ENCODE measurements at places on chromosomes 5 and 9.
A peak's percentile ranks its signal among the peaks of the same experiment; 100 is the strongest.

GRCh38 chr9:95488954-95489353 lies 27.8 kb downstream of the PTCH1 start:
- DNase-seq = no peak

DNA sequence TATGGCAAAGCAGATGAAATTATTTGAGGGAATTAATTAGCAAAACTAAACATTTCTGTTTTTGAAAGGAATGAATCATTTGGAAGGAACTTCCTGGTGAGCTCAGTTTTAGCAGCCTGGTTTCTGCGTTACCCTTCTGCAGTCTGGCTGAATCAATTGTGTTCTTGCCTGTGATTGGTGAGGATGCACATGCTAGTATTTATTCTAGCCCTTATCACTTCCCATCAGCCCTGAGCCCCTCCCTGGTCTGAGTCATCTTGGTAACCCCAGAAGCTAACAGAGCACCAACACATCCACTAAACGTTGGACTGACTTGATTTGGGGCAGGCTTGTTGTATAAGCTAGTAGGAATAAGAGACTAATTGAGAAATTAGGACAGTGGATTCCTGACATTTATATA lies 6.6 kb downstream of the TJP2 start:
- no peak for DNase-seq

GRCh38 chr9:107971241-107971640 lies 481.7 kb upstream of the KLF4 start:
- no peak for DNase-seq

DNA sequence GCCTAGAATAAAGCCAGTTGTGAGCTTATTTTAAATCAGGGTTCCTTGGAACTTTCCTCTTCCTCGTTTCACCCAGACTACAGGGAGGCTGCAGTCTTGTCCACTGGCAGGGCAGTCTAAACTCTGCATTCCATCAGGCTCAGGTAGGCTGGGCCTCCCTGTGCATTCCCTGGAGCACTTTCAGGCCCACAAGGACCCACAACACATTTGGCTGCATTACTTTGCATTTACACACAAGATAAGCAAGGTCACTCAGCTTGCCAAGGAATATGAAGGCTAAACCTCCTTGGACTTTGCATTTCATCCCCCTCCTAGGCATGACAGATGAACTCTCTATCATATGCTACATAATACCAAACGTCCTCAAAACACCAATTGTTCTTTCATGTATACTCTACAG lies 104.2 kb downstream of the MARCHF3 start:
- no peak for DNase-seq

GRCh38 chr5:110753600-110753999 lies 14.8 kb downstream of the SLC25A46 start:
- DNase-seq = no peak

GRCh38 chr5:56454219-56454862 lies 221.2 kb upstream of the ANKRD55 start:
- no peak for DNase-seq

DNA sequence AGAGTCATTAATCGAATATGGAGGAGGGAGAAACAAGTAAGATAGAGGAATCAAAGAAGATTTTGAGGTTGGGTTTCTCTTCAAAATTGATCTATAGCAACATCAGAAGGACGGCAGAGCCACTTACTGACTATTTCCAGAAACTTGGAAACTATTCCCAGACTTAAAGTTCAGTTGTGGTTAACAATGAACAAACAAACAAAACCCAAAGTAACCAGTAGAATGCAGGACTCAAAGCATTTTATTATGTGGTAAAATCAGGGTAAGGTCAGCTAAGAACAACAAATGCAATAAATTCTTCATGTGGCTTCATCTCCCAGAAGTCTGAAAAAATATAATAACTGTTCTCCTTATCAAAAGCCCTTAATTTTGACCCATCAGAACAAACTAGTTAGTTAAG lies 54.9 kb upstream of the OSMR start:
- no peak for DNase-seq

DNA sequence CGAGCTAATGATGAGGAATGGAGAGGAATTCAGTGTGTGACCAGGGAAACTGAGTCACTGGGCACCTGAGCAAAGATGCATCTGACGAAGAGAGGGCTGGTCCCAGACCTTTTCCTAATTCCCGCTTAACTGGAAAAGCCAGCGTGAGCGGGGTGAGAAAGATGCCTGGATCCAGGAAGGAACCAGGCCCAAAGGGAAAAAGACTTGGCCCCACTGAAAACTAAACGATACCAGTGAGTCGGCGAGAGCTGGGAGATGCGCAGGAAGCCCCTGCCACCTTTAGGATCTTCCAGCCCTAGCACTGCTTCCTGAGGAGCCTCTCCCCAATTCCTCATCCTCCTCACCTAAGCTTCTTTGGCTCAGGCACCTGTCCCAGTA lies 499 bp upstream of the FCHSD1 start:
- no peak for DNase-seq

- DNase-seq = no peak
These were observed 307.6 kb downstream of the KIAA0825 start for GRCh38 chr5:94310833-94311232.

GRCh38 chr5:68459093-68459809 lies 243.7 kb downstream of the PIK3R1 start:
- no peak for DNase-seq

GRCh38 chr9:81621785-81622259 lies 67.5 kb downstream of the TLE1 start:
- DNase-seq = no peak

DNA sequence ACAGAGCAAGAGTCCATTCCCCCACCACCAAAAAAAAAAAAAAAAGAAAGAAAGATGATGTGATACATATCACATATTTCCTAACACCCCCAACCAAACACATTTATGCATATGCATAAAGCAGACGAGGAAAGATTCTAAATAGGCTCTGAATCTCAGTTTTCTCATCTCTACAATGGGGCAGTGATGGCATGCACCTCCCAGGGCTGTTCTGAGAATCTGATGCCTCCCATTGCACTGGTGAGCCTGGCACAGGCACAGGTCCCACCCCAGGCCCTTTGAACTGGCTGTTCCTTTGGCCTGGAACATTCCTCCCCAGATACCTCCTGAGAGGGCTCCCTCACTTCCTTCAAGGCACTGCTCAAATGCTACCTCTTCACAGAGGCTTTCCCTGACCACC lies 116.5 kb downstream of the C9orf50 start:
- DNase-seq = no peak

- DNase-seq = no peak
These were observed 7.3 kb downstream of the FBP2 start for GRCh38 chr9:94586316-94586715.

- no peak for DNase-seq
These were observed 5.7 kb downstream of the FYB1 start for GRCh38 chr5:39213447-39214207.

DNA sequence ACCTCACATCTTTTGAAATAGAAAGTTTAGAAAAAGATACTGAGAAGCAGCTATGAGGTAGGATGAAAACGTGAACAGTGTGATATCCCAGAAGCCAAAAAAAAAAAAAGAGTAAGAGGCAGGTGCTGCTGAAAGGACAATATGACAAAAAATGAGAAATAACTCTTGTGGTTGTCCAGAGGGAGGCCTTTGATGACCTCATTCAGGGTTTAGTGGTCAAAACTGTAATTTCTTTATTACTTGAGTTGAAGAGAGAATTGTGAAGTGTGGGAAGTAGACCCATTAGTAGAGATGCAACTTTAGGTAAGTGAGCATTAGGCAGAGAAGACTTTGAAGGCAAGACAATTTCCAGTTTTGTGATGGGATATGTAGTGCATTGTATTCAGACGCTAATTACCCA lies 1306.3 kb upstream of the ACO1 start:
- DNase-seq = no peak

GRCh38 chr9:122265149-122265915 lies 650 bp downstream of the MRRF start:
- peak; percentile 38 for DNase-seq

- DNase-seq = no peak
These were observed 1137.8 kb downstream of the CDH18 start for GRCh38 chr5:18850216-18850615.

GRCh38 chr5:169001394-169001793 lies 299.5 kb downstream of the SLIT3 start:
- no peak for DNase-seq

DNA sequence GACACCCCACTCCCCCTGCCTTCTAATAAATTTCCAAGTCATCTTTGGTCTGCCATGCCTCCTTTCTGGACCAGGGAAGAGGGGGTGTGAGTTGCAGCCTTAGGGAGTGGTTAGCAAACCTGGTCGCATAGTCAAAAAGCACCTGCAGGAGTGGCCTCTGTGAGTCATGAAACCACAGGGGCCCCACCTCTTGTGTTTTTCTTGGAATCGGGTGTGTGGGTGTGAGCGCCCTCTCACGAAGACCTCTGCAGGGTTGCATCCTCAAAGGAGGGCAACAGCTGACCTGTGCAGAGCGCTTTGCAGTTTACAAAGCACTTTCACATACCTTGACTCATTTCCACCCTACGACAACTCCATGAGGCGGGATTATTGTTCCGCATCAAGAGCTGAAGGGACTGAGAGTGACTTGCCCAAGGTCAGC lies 36.8 kb upstream of the TEX48 start:
- DNase-seq = no peak

GRCh38 chr9:109912726-109913460 lies 132.9 kb downstream of the PALM2AKAP2 start:
- DNase-seq = no peak

- no peak for DNase-seq
These were observed 170.5 kb downstream of the COL23A1 start for GRCh38 chr5:178419651-178420050.

DNA sequence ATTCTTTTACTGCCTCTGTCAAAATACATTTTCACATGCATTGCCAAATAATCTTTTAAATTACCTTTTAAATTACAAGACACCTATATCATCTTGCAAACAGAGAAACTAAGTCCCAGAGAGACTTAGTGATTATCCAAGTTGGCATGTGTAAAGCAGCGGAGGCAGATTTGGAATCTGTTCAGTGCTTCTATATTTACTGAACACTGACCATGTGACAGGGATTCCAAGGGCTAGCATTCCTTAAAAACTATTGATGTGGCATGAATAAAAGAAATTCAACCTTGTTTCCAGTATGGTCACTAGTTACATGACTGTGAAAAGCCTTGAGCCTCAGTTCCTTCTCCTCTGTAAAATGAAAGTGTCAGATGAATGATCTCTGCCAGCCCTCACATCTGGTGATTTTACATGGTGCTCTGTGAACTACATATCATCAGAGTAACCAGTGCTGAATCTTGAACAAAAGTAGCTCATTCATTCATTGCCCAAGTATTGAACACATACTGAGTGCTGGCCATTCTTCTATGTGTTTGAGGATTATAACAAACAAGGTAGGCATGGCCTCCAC lies 71.9 kb upstream of the PPP1R2B start:
- DNase-seq = no peak

DNA sequence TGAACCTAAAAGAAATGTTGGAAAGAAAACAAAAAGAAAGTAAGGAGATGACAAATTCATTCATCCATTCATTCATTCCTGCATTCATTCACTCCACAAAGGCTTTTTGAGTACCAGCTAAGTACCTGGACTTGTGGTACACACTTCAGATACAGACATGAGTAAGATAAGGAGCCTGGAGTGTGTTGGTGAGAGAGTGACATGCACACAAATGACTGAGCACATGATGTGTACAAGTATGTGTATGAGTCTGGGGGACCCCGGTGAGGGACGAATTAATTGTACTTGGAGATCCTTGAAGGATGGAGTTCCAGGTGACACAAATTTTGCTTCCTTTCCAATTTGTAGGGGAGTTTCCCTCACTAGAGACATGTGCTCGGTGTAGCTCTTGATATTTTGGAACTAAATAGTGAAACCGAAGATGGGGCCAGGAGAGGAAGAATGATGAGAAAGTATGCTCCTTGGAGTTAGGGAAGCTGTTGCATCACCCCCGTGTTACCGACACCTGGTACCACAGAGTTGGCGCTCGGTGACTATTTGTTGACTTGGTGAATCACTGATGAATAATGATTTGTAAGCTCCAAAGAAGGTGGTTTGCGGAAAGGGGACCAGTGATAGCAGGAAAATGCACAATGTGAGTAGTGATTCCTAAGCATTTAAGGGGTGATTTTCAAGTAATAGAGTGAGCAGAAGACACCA lies 509.8 kb downstream of the CCDC171 start:
- no peak for DNase-seq

- DNase-seq = no peak
These were observed 62.8 kb downstream of the SHOC1 start for GRCh38 chr9:111731928-111732327.

GRCh38 chr5:89981878-89982773 lies 427.4 kb downstream of the CETN3 start:
- no peak for DNase-seq

- no peak for DNase-seq
These were observed 93.3 kb upstream of the MAP1B start for GRCh38 chr5:72013766-72014624.

DNA sequence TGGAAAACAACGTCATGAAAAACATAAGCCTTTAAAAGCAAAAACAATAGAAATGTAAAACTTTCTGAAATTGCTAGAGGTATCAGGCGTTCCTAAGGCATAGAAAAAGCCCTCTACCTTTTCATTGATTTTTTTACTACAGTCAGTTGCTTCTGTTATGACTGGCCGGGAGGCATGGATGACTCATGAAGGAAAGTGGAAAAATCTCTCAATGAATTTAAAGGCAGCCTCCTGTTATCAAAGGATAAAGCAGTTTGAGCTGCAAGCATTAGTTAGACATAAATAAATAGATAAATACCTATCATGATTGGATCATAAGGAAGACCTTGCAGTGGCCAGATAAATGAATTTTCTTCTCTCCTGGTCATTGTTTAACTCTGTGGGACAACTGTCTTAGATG lies 281.6 kb downstream of the MAST4 start:
- DNase-seq = no peak

DNA sequence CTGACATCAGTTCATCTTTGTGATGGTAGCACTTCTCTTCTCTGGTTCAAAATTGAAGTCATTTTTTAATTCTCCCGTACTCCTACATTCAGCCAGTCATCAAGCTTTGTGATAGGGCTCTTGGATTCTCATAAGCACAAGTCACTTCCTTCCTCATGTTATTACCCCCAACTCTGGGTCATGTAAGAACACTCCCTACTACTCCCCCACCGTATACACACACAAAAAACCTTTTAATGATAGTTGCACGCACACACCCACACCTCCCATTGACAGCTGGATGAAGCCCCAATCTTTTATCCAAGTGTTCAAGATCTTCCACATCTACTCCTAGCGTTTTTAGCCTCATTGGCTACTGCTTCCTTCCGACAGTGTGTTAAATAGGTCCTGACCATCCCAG lies 16.8 kb downstream of the KDM3B start:
- DNase-seq = no peak

- DNase-seq = no peak
These were observed 26.4 kb upstream of the F2R start for GRCh38 chr5:76689321-76690036.

GRCh38 chr9:35048511-35048910 lies 23.9 kb downstream of the VCP start:
- DNase-seq = no peak
